ENCODE measurements at places on chromosomes 7 and 10. TPM values are rescaled to one million over a fixed set of nuclear protein-coding genes. Genes with fewer than 3 reads are reported as not detected.

The EPDR1 gene
- total RNA-seq, result 20.1 TPM

The COL17A1 gene
- 18.5 TPM for total RNA-seq

The TMEM196 gene
- total RNA-seq, result 0.31 TPM

The KLF14 gene
- 0.36 TPM for total RNA-seq

The HNRNPA2B1 gene
- 409 TPM for total RNA-seq

The GIGYF1 gene
- total RNA-seq, result 44.9 TPM

The CNNM2 gene
- total RNA-seq, result 12.7 TPM

The VIPR2 gene
- 4.8 TPM for total RNA-seq

DNA sequence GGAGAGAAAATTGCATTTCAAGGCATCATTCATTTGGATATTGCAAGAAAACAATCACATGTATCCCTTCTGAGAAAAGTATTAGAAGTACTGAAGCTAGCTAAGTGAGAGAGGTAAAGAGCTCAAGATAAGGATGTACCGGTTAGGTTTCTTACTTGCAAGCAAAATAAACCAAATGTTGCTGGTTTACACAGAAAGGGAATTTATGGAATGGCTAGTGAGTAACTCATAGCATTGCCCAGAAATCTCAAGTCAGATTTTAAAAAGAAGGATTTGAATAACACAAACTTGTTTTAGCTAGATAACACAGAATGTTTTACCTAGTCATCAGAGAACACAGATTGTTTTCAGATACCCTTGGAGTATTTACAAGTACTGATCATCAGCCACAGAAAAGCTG lies 30.6 kb downstream of the KLHL7 start:
- no peak for DNase-seq

DNA sequence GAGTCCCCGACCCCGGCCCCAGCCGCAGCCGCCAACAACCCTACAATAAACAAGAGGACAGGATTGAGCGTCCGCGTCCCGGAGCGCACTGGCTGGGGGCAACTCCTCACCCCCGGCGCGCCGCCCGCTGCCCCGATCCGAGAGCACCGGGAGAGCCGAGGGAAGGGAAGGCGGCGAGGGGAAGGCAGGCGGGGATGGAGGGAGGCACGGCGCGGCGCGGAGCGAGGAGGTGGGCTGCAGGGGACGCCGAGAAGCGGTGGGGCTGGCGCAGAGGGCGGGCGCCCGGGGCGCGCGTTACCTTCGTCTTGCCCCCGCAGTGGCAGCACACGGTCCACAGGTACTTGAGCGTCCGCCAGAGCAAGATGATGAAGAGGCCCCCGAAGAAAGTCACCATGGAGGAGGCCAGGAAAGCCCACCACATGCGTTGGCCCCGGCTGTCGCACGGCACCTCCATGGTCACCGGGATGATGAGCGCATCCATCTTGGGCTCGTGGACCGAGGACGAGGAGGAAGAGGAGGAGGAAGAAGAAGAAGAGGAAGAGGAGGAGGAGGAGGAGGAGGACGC lies 559 bp downstream of the KCNMA1 start:
- no peak for DNase-seq

- DNase-seq, result no peak
Observed at GRCh38 chr10:86836044-86836443, 79.6 kb downstream of the BMPR1A start.

- no peak for DNase-seq
Observed at GRCh38 chr7:74470504-74470903, 16.8 kb downstream of the GTF2IRD1 start.

GRCh38 chr7:111089822-111090426 lies 1.0 kb upstream of the LRRN3 start:
- no peak for DNase-seq

DNA sequence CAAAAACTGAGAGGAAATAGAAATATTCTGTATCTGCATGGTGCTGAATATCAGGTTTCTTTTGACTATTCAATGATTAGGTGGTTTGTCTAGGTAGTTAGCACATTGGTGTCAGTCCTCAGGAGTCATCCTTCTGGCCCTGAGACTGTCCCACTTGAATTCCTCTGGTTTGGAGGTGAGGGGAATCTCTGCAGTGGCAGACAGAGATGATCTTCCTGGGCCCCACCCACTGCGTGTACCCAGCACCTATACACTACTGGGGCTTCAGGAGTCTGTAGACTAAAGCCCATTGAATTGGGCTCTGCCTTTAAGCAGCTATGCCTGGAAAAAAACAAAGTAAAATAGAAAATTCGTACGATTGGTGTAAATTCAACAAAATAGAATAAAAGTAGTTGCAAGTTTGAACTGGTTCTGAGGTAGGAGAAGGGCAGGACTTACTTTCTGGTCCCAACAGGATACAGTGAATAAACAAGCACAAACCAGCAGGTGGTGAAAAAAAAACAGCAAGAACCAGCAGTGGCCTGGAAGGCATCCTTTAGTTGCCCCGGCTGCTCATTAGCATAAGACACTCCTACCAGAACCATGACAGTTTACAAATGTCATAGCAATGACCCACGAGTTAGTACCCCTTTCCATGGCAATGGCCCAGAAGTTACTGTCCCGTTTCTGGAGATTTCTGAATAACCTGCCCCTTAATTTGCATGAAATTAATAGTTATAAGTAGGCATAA lies 1.7 kb downstream of the LIPM start:
- DNase-seq, result no peak

DNA sequence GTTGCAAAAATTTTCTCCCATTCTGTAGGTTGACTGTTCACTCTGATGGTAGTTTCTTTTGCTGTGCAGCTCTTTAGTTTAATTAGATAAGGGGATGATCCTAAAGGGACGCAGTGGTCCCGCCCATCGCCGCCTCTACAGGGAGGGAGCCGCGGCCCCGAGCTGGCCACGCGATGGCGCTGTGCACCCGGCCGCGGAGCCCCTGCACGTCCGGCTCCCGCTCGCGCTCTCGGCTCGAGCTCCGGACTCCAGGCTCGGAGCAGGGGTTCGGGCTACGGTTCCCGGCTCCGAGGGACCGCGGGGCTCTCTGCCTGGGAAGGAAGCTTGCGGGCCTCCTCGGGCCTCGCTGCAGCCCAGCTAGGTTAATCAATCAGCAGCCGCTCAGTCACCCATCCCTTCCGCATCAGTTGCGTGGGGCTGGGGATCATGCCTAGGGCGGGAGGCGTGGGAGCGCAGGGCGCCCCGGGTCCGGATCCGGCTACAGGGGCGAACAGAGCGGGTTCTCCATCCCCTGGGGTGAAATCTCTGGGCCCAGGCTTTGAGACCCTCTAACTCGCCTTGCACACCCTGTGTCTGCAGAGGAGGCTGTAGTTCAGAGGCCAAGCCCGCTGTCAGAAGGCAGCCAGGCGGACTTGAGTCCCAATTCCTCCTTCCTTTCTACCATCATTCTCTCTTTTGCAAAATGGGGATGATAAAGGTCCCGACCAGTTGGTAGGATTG lies 97.9 kb downstream of the WDR11 start:
- DNase-seq, result peak; percentile 75

DNA sequence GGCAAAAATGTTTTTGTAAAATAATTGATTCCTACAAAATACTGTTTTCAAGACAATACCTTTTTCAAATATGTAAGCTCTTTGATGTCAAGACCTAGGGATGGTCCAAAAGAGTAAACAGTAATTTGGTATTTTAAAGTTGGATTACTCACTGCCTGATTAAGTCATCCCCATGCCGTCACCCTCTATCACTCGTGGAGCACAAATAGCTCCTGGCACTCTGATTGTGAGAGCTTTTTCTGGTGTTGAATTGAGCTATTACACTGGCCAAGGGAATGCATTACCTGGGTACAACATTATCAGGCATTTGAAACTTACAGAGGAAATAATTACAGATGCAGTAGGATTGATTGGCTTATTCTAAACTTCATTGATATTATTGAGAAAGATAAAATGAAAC lies 231.9 kb upstream of the GRM3 start:
- DNase-seq, result no peak

GRCh38 chr10:2128991-2129390 lies 391.7 kb upstream of the ADARB2 start:
- no peak for DNase-seq

- no peak for DNase-seq
Observed at GRCh38 chr7:12769444-12769843, 82.0 kb downstream of the ARL4A start.

DNA sequence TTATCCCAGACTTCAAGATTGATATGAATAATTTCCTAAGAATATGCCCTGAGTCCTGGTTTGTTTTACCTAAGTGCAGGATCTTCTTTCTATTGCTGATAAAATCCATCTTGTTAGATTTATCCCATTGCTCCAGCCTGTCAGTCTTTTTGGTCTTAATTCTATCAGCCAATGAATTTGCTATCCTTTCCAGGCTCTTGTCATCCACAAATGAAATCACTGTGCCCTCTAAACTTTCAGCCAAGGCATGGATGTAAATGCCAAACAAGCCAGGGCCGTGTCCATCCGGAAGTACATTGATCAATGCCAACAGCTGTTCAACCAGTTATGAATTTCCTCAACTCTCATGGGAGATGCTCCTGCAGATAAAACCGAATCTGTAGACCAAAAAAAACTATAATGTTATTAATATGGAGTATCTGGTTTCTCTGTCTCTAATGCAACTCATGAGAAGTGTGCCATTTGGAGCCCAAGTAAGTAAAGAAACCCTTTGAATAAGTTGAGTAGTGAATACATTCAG lies 40.0 kb downstream of the NPY start:
- no peak for DNase-seq

GRCh38 chr10:89518108-89518507 lies 17.3 kb downstream of the SLC16A12 start:
- DNase-seq, result no peak

- DNase-seq, result no peak
Observed at GRCh38 chr7:110573862-110574528, 516.9 kb upstream of the LRRN3 start.

GRCh38 chr10:3249307-3249889 lies 76.8 kb upstream of the PITRM1 start:
- DNase-seq, result no peak

DNA sequence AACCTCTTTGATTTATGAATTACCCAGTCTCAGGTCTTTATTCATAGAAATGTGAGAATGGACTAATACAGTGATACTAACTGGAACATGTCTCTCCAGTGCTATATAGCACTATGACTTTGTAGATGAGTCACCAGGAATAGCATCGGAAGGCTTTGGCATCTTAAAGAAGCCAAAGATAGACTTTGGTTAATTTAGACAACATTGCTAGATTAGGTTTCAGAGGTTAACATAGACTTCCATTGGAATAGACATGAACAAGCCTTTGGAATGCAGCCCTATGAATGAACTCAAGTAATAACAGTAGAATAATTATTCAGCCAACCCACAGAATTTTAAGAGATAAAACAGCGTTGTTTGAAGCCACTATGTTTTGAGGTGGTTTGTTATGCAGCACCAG lies 169.2 kb downstream of the HGF start:
- DNase-seq, result no peak

GRCh38 chr7:16803881-16804673 lies 722 bp downstream of the AGR2 start:
- DNase-seq, result no peak

- no peak for DNase-seq
Observed at GRCh38 chr10:76297780-76298281, 866.4 kb downstream of the LRMDA start.

- DNase-seq, result no peak
Observed at GRCh38 chr10:100208276-100208675, 21.1 kb downstream of the CHUK start.

GRCh38 chr10:43226851-43227845 lies 39.7 kb downstream of the RASGEF1A start:
- DNase-seq, result peak; percentile 37

DNA sequence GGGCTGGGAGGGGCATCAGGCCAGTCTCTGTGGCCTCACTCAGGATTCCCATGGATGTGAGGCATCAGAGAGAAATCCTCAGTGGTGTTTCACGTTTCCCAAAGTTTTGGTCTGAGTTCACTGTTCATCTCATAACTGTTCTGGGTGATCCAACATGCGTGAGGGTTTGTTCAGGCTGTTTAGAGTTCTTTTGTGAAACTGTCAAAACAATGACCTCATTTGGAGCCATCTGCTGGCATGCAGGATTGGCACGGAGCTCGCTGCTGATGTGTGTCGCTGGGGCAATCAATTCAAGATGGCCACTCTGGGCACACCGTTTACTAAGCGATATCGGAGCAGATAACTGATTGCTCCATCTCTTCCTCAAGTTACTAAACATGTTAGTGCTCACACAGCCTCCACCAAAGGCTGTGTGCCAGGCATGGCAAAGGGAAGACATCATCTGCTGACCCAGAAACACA lies 365.6 kb downstream of the WDR11 start:
- peak; percentile 65 for DNase-seq

All from ureter (tissue), 1 donor.